Testis (tissue), 5 donors: ENCODE measurements at places on chromosomes 6 and 20.

- no peak for DNase-seq
Measured at GRCh38 chr6:39867592-39867991, 66.7 kb downstream of the MOCS1 start.

GRCh38 chr6:15090145-15090579, 155.7 kb upstream of the JARID2 start:
- peak; percentile 58 for DNase-seq

DNA sequence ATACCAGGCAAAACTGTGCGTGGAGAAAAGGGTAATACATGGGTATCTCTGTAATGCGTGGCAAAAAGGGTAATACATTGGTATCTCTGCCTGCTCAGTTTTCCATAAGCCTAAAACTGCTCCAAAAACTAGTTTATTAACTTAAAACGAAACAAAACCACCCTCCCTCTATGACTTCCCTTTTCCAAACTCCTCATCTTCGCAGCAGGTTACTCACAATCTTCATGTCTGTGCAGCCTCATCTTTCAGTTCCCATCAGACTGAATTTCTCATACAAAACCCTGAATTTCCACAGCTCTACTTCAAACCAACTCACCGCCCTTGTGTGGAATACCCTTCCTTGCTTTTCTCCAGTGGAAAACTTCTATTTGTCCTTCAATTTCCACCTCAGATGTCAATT, 199.4 kb downstream of the PHACTR1 start:
- no peak for DNase-seq

DNA sequence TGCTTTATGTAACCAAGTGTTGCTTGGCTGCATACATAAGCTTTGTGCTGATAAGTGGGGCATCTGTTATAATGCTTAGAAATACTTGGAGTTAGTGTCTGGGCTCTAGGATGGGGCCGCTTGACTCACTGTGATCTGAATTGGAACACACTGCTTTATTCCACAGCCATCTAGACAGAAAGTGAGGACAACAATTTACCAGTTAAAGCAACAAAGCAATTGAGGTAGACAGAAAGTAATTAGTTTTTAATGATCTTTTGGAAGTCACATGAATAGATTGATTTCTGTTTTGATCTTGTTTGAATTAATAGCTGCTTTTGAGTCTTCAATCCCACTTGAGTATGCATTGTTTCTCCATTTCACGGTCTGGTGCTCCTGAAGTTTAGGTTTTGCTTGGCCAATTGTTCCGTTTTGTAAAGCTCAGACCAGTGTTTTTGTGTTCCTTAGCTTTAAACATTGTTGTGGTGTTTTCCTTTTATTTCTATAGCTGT, 157.5 kb downstream of the TRMT11 start:
- no peak for DNase-seq

- no peak for DNase-seq
Measured at GRCh38 chr6:1057490-1058135, 254.3 kb upstream of the FOXQ1 start.

DNA sequence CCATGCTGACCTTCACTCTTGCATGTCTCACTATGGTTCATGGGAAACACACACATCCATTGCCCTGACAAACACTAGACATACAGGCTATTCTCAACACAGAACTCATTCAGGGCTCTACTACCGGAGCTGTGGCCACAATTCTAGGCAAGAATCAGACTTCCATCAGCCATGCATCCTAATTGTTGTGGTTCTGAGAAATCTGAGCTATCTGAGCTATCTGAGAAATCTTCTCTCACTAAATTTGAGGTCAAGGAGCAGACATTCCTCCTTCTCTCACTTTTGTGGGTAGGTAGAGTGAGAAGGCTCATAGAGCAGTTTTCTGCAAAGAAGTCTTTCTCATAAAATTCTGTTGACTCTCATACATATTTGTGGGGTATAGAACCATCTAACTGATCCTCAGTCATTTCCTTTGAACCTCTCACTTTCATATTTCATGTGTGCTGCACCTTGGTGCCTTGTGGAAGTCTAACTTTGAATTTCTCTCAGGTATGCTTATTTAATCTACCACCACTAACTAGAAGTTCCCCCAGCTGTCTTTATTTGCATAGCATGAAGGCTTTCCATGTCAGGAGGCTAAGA, 43.6 kb downstream of the ADGRF1 start:
- no peak for DNase-seq

DNA sequence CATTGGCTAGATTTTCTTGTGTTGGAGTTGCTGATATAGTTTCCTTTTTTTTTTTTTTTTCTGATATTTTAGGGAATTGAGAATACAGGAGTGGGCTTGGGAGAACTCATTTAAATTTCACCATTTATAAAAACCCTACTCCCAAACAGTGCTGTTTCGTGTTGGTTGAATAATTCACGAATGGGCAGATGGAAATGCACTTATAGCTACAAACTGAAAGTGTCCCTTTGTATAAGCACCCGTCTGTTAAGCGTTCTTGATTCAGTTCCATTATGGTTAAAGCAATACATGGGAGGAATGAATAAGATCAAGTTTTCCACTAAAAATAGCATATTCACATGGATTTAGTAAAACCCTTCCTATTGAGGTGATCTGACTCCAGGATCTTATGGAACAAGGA, 122.2 kb upstream of the ARG1 start:
- DNase-seq: no peak

DNA sequence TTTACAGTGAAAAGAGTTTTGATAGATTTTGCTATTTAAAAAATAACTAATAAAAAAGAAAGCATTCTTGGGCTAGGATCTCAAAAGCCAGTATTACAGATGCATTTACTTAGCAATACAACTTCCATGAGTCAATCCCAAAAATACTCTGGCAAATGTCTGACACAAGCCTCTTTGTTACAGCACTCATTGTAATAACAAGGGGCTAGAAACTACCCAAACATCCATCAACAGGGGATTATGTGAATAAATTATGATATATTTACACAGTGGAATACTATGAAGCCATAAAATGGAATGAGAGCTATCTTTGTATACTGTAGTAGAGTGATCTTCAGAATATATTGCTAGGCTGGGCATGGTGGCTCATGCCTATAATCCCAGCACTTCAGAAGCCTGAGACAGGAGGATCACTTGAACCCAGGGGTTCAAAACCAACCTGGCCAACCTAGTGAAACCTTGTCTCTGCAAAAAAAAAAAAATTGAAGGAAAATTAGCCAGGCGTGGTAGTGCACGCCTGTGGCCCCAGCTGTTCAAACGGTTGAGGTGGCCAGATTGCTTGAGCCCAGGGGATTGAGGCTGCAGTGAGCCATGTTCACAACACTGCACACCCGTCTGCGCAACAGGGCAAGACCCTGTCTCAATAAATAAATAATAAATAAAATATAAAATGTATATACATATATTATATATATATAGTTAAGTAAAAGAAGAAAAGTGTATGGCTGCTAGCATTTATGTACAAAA, 34.7 kb upstream of the TOP1 start:
- no peak for DNase-seq

DNA sequence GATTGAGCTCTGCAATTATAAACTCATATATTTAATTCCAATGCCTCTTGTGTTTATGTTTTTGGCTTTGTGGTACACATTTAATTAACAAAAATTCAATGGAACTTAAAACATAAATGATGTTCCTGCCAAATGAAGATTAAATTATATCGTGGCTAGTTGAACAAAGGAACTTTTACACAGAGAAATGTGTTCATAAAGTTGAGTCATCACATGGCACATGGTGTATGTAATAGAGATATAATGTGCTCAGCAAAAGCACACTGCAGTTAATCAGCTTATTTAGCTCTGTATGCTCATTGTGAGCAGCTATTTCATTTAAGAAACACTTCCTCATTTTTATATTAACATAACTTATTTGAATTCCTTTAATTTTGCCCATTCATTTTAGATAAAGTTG, 1295.6 kb upstream of the CITED2 start:
- DNase-seq: no peak

DNA sequence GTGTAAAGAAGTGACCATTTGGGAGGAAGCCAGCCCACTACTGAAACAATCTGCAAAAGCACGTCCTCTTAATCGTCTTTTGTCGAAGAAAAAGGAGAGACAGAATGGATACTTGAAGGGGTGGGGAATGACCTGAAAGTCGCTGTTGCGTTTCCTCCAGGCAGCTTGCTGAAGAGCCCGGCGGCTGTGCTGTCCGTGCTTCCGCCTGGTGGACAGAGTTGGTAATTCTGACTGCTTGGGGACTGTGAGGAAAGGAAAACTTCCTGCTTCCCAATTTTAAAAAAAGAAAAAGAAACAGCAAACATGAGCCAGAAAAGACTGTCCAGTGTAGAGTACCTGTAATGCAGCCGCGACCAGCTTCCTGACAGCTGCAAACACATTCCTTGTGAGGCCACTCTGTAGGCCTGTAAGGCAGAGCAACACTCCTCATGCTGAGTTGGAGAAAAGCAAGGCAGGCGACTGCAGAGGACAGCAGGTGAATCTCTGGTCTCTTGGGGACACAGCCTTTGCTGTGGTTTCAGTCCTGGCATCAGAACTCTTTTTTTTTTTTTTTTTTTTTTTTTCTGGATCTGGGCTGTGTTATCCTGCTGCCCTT, 251.1 kb upstream of the TBX18 start:
- DNase-seq: peak; percentile 73

DNA sequence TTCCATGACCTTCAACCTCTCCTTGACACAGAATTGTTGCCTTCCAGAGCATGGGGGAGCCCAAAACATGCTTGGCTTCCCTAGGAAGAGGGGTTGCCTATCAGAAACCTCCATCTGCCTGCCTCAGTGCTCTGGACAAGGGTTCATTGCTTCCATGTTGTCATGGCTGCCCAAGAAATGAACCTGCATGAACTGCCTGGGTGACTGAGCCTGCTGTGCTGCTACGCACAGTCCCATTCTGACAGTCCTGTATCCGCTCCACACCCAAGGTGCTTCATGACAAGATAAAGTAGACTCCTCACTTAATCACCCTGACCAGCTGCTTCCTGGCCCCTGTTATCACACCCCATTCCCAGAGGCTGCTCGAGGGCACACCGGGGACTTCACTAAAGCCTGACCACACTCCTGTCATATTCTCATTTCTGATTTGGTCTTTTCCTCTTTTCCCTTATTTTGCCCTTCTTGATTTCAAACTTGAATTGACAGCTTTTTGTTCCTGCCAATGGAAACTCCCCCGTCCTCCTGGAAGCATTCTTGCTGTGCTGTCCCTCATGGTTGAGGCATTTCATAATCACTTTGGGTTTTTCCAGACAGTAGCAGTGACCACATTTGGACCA, 31.9 kb downstream of the GMPR start:
- no peak for DNase-seq

GRCh38 chr20:17730071-17730470, 30.3 kb downstream of the BANF2 start:
- no peak for DNase-seq

- no peak for DNase-seq
Measured at GRCh38 chr6:2966347-2966746, 5.0 kb downstream of the SERPINB6 start.

GRCh38 chr6:108846628-108847027, 1.6 kb upstream of the ARMC2 start:
- no peak for DNase-seq

DNA sequence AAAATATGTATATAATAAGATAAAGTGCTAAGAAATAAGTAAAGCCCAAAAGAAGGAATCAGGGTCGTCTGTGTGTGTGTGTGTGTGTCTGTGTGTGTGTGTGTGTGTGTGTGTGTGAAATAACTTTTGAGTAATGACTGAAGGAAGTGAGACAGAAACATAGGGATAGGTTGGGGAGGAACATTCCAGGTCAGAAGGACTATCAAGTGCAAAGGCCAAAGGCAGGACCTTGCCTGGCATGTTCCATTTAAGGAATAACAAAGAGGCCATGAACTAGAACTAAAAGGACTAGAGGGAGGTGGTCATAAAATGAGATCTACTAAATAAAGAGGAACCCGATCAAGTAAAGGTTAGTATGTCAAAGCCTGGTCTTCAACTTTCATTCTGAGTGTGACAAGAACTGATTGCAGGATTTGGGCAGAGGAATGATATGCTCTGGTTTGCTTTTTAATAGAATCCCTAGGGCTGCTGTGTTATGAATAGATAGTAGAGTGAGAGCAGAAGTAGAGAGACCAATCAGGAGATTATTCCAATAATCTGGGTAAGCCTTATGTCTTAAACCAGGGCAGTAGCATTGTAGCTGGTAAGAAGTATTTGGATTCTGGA, 6.9 kb downstream of the ENPP3 start:
- no peak for DNase-seq

DNA sequence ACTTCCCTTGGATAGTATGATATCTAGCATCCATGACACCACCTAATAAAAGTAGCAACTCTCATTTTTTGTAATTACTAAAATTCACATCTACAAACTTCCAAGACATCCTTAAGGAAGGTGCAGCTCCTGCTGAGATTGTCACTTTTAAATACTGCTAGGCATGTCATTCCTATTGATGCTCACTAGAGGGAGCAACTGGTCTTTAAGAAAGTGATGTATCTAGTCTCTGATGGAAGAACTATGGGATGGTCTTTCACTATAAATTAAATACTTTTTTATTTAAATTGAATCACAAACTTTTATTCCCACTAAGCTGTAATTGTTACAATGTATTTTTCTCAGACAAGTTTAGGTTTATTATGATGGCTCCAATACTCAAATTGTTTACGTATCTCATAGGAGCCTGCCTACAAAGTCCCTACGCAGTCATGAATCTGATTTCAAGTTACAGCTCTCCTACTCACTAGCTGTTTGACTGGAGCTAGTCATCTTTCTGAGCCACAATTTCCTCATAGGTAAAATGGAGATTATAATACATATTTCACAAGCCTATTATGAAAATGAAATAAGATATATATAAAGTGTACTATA, 8.1 kb upstream of the TSPYL1 start:
- DNase-seq: no peak

- no peak for DNase-seq
Measured at GRCh38 chr6:137165375-137166246, 7.8 kb downstream of the IL22RA2 start.

GRCh38 chr6:158660333-158660754, 10.5 kb downstream of the SYTL3 start:
- no peak for DNase-seq

DNA sequence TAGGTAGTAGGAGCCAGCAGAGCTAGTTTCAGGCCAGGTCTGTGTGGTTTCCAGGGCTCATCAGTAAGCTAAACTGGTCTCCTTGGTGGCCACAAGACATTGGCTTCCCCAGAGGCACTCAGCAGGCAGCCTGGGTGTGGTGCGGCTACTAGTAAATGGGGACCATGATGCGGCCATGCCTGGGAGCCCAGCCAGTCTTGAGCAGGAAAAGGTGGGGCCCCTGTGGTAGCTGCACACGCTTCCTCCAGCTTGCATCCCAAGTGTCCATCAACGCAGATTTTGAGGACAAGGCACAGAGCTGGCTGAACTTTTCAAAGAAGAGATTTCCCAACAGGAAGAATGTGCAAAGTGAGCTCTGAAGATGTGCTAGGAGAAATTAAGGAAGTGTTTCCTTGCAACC, 107.4 kb upstream of the NAA20 start:
- DNase-seq: peak; percentile 45

GRCh38 chr6:141123049-141123448, 1009.7 kb upstream of the GJE1 start:
- DNase-seq: no peak

- no peak for DNase-seq
Measured at GRCh38 chr6:53168516-53169267, 20.1 kb upstream of the GCM1 start.
